ENCODE measurements at places on chromosomes 16 and 17.

DNA sequence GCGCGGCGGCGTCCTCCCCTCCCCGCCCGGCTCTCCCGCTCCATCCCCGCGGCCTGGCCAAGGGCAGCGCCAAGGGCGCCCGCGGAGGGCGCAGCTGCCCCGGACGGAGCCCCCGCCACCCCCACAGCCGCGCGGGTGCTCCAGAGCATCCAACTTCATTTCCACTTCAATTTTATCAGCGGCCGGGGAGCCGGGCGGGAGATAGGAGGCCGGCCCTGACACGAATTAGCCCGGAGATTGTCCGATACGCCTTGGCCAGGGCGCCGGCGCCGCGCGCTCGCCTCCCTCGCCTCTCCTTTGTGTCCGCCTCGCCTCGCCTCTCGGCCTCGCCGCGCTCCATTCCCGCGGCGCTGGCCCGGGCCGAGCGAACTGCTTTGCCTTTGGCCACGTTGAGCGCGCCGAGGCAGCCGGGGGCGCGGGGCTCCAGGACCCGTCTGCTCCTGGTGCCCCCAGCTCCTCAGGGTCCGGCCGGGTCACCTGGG is 129.1 kb upstream of the LHX1 start:
- no peak for DNase-seq

GRCh38 chr17:61770752-61771533 is 92.4 kb downstream of the BRIP1 start:
- no peak for DNase-seq

DNA sequence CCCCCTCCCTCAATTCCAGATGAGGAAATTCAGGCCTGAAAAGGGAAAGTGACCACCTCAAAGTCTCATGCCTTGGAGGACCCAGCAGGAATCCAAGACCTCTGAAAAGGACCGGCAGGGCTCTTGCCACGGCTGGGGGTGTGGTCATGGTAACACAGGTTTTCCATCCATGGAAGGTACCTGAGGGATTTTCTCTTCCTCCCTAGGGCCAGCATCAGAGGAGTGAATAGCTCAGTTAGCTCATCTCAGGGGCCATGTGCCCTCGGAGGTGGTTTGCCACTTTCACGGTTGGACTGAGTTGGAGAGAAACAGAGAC is 1.3 kb downstream of the CIITA start:
- DNase-seq, result no peak

GRCh38 chr16:83002351-83003334 is 375.9 kb downstream of the CDH13 start:
- no peak for DNase-seq

GRCh38 chr16:2952679-2953078 is 11.4 kb upstream of the KREMEN2 start:
- DNase-seq, result no peak

GRCh38 chr16:11361701-11362451 is 16.6 kb downstream of the RMI2 start:
- DNase-seq, result no peak

DNA sequence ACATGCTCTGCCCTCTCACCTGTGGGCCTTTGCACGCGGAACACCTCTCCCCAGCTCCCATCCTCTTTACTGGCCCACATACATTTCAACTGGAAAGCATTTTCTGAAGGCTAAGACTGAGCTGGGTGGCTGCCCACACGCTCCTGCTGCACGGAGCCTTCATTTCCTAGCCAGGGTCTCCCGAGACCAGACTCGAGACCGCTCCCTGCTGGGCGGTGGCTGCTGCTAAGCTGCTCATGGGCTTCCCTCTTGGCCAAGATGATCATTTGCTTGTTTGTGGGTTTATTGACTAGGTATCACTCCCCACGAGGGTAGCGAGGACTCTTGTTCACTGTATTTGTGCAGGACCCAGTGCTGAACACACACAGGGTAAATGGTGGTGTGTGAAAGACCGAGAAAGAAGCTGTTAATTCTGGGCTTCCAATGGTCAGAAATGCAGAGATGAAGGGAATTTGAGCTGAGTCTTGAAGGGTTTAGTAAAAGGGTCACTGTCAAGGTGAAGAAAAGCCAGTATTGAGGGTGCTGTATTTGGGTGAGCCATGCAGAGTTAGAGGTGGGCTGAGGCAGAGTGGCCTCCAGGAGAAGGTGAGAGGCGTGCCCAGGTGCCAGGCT is 907 bp downstream of the TRAPPC2L start:
- DNase-seq, result peak; percentile 57

GRCh38 chr17:79538291-79538690 is 72.6 kb downstream of the RBFOX3 start:
- DNase-seq, result no peak

DNA sequence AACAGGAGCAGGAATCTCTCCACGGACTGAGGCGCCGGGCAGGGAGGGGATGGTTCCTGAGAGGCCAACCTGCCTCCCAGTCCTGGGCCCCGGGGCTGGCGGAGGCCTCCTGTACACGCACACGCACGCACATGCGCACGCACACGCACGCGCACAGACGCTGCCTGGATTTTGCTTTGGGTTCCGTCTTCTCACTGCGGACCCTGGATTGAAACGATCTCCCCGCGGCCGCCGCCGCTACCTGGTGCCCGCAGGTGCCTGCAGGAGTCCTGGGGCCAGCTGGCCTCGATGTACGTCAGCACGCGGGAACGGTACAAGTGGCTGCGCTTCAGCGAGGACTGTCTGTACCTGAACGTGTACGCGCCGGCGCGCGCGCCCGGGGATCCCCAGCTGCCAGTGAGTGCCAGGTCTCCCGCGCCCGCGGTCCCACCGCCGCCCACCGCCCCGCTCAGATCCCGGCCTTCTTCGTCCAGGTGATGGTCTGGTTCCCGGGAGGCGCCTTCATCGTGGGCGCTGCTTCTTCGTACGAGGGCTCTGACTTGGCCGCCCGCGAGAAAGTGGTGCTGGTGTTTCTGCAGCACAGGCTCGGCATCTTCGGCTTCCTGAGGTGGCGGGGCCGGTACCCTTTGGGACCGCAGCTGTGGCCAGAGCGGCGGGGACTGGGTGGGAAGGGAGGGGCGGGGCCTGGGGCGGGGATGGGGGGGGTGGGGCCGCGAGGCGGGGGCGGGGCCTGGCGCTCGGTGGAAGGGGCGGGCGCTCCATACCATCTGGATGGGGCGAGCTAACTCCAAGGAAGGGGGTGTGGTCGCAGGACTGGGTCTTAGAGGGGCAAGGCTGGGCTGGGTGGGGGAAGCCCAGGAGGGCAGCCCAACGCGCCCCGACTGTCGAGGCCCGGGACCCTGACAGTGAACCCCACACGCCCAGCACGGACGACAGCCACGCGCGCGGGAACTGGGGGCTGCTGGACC is 12.3 kb downstream of the CES4A start:
- DNase-seq, result peak; percentile 14

- DNase-seq, result no peak
Observed at GRCh38 chr16:84478172-84478947, 26.1 kb downstream of the MEAK7 start.

DNA sequence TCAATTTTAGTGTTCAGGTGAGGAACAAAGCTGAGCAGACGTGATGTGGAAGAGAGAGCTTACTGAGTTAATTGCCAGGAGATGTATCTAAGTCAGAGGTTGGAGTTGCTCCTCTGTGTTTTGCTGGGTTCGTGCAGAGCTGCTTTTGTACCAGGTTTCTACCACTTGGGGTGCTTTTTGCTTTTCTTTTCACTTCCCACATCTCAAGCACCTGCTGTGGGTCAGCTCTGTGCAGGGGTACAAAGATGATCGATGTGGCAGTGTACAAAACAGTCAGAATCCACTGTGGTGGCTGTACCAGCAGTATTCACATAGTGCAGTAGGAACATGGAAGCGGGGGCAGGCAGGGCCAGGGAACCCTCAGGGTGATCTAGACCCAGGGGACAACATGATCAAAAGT is 14.8 kb downstream of the UNK start:
- no peak for DNase-seq

DNA sequence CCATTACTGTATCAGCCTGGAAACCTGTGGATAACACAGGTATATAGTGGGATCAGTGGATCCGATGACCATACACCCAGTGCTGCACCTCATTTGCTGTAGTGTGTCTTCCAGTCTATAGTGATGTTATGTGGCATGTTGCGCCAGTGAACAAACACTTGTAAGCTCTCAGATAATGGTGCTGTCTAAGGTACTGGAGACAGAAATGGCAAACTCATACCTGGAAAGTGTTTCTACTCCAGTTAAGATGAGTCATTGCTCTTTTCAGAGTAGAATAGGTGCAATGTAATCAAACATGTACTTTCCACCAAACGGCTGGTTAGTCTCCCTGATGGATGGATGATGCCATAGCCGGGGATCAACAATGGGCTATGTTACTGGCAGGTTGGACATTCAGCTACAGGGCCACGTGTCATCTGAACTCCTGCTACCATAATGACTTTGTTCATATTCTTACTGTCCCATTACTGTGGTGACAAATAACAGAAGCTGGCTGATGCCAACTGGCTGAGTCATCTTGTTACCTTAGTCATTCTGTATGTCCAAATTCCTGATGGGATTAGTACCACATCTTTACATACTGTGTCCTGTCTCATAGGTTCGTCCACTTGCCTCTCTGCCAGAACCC is 6.3 kb downstream of the CCL11 start:
- no peak for DNase-seq

GRCh38 chr17:4301066-4301465 is 37.3 kb upstream of the ANKFY1 start:
- DNase-seq, result no peak

GRCh38 chr17:32007463-32008298 is 498 bp downstream of the LRRC37B start:
- DNase-seq, result peak; percentile 28

DNA sequence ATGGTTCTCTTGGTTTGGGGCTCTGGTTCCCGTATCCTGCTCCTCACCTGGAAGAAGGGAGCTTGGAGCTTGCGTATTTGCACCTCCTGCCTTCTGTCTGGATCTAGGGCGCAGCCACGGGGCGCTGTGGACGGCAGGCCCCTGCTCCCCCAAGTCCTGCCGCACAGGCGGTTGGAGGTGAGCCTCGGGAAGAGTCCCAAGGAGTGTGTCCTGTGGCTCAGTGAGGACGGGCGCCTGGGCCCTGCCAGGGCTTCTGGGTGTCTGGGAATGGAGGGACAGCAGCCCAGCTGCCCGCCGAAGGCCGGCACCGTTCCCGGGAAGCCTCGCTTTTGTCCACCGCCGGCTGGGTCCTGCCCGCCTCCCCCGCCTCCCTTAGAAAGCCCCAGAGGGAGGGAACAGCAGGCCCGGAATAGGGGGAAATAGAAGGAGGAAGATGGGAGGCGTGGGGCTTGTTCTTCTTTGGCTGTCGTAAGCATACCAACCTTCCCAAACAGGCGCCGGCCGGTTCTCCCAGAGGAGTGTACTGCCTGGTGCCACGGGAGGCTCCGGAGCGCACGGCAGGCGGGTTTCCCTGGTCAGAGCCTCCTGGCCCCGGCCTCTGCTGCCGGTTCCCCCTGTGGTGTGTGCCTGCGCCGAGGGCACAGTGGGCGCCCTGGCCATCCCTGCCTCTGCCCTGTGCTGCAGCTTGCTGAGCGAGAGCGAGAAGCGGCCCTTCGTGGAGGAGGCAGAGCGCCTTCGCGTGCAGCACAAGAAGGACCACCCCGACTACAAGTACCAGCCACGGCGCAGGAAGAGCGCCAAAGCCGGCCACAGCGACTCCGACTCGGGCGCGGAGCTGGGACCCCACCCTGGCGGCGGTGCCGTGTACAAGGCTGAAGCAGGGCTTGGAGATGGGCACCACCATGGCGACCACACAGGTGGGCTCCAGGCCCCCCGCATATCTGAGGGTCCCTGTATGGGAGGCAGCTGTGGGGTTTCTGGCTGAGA is 1.8 kb downstream of the SOX8 start:
- DNase-seq, result no peak

DNA sequence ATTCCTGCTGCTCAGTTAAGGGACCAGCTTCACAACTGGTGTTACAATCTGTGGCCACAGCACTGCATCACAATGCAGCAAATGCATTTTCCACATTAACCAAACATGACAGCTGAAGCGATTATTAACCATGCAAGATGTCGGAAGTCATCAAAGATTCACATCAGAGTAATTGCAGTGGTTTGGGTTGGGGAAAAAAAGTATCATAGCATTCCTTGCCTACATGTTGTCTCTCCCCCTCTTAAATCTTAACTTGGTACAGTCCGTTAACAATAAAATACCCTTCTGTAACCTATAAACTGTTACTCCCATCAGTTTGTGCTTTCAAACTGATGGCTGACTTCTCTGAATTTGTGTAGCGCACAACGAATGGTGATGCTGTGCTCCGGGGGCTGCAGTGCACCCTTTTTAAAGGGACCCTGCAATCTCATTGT is 51.6 kb downstream of the NUP93 start:
- DNase-seq, result no peak

GRCh38 chr17:38728290-38728831 is 1.8 kb upstream of the CISD3 start:
- no peak for DNase-seq

GRCh38 chr17:82107341-82107860 is 9.4 kb upstream of the FASN start:
- no peak for DNase-seq

- DNase-seq, result no peak
Observed at GRCh38 chr16:77807021-77807420, 18.7 kb downstream of the VAT1L start.

GRCh38 chr17:1997289-1997926 is 27.7 kb downstream of the RTN4RL1 start:
- DNase-seq, result no peak

- DNase-seq, result no peak
Observed at GRCh38 chr16:58378401-58378800, 13.9 kb upstream of the GINS3 start.

- no peak for DNase-seq
Observed at GRCh38 chr16:19375561-19376158, 42.0 kb upstream of the TMC5 start.

- DNase-seq, result no peak
Observed at GRCh38 chr17:18025241-18025944, 13.6 kb downstream of the ATPAF2 start.

- no peak for DNase-seq
Observed at GRCh38 chr17:77364381-77364911, 223.7 kb downstream of the SEC14L1 start.

- DNase-seq, result no peak
Observed at GRCh38 chr17:39082482-39082881, 69.0 kb downstream of the PLXDC1 start.

GRCh38 chr17:47952171-47953021 is 5.3 kb downstream of the PRR15L start:
- no peak for DNase-seq

- no peak for DNase-seq
Observed at GRCh38 chr17:34588266-34588665, 8.9 kb downstream of the TMEM132E start.

GRCh38 chr17:52212851-52213250 is 54.3 kb upstream of the CA10 start:
- DNase-seq, result no peak

DNA sequence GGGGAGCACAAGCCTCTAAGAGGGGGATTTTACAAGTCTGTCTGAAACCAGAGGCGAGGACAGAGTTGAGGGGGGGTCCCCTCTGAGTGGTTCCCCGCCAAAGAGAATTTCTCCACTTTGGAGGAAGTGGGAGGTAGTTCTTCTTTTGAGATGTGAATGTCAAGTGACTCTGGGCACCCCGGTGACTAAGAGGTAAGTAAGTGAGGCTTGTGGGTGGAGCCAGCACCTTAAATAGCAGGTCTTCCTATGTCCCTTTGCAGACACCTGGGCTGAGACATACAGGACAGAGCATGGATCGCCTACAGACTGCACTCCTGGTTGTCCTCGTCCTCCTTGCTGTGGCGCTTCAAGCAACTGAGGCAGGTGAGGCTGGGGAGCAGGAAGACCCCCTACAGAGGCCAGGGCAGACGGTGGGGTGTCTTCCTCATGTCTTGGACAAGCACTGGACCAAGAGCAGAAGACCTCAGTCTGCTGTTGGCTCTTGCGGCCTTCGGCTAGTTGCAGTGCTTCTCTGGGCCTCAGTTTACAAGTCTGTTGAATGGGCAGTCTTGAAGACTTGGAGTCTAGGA is at the start of gene CCL22:
CCL22 (plus strand) TSS at position 257 of the 569 bp plus-strand sequence; CDS start at position 291, 34 bp downstream.
- DNase-seq, result no peak
